Astrocyte (in vitro differentiated cells and primary cell): ENCODE measurements at places on chromosomes 11 and 22.
A peak's percentile ranks its signal among the peaks of the same experiment; 100 is the strongest.

GRCh38 chr11:121105063-121105480 lies 4.0 kb downstream of the TECTA start:
- DNase-seq: no peak

DNA sequence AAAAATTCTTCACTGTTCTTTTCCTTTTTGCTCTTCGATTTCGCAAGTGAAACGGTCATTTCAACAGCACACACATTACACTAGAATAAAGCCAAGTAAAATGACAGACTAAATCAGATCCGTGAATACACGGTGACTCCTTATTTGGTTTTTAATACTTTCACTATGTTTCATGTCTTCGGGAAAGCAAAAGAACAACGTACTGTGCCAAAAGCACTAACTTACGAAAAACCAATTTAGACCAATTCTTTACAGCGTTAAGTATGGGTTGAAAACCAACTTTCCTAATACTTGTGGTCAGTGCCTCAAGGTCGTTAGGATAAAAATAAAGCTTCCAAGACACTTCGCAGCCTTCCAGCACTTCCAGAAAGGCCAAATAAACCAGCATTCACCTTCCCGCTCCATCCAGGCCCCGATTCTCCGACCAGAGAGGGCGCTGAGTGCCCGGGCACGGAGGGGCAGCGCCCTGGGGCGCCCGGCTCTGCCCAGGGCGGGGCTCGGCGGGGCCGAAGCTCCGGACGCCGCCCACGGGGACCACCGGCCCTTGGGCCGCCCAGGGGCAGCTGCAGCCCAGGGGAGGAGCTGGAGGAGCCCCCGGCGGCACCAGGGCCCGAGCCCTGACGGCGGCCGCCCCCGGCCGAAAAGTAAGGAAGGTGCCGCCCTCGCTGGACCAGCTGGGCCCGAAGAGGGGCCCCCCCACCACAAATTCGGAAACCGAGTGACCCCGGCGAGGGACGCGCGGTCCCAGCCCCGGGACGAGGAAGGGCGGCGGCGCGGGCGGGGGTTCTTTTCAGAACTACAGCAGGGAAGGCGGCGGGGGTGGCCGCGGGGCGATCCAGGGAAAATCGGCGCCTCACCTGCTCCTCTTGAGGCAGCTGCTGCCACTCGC lies 499 bp downstream of the ATL3 start:
- peak; percentile 36 for DNase-seq

- peak; percentile 64 for DNase-seq
These were observed 118.9 kb upstream of the LMO1 start for GRCh38 chr11:8382436-8383053.

DNA sequence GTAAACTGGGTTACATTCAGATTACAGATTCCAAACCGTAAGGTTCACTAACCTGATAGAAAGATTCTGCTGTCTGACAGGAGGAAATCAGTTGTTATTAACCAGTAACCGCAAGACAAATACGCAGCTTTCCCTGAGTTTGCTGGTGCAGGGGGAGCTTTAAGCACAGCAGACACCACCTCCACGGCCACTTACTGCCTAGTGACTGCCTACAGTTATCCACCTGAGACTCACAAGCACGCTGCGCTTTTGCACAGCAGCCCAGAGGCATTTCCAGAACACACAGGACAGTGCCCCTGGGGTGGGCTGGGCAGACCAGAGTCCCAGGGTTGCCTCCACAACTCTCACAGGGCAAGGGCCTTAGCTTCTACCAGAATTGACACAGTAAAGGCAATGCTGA lies 90.9 kb downstream of the CTTN start:
- DNase-seq: no peak

DNA sequence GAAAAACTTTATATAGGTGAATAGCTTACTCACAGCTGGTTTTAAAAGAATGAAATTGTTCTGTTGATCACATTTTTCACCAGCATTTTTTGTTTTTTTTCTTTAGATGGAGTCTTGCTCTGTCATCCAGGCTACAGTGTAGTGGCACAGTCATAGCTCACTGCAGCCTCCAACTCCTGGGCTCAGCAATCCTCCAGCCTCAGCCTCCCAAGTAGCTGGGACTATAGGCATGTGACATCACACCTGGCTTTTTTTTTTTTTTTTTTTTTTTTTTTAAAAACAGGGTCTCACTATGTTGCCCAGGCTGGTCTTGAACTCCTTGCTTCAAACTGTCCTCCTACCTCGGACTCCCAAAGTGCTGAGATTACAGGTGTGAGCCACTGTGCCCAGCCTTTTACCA lies 3.6 kb downstream of the PACS1 start:
- DNase-seq: no peak

- DNase-seq: no peak
These were observed 15.3 kb downstream of the RTCB start for GRCh38 chr22:32396746-32397145.
